Suprapubic skin (tissue), 4 donors: ENCODE measurements at places on chromosomes 6 and 20.

GRCh38 chr6:14717307-14717706 is 528.6 kb upstream of the JARID2 start:
- no peak for DNase-seq

- peak; percentile 72 for DNase-seq
Observed at GRCh38 chr6:169266746-169267591, 13.3 kb upstream of the THBS2 start.

DNA sequence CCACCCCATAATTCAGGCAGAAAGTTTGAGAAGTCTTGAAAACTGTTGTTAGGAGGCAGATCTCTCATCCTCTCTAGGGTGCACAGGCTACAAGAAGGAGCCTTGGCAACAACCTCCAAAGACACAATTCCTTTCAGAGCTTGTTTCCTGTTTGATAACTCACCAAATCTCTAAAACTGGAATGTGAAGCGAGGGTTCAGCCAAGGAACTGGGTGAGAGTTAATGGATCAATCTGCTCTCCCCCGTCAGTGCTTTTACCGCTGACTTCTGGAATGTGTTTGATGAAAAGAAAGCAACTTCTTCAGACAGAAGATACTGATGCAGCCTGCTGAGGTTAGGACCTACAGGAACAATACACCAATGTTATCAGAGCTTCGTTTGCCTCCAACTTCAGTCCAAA is 171.8 kb upstream of the BMP2 start:
- no peak for DNase-seq

DNA sequence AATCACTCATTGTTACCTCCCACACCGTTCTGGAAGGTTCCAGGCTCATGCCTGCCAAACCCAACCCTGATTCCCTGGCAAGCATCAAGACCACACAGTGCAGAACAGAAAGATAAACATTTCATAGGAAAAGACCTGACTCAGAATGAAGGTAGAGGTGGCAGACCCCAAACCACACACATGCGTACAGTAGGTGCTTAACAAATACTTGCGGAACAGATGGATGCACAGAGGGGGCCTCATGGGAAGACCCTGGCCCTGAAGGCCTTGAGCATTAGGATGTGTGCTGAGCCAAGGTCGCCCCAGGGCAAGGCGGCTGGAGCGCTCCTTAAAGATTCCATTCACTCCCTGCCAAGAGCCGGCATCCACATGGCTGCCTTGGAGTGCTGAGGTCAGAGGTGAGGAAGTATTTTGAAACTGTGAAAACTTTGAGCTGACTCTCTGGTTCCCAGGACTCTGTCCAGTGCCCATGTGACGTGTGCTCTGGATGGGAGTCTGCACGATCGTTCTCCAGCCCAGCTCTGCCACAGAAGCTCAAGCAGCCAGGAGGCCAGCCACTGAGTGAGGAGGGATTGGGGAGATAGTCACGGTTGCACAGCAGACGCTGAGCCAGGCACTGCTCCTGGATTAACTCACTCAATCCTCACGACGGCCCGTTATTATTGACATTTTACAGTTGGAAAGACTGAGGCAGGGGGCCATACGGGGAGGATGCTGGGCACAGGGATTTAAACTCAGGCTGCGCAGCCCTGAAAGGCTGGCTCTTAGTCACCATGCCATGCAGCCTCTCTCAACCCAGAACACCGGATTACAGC is 65.5 kb upstream of the AFDN start:
- DNase-seq = no peak

GRCh38 chr6:34729631-34730470 is 27.5 kb upstream of the SNRPC start:
- no peak for DNase-seq

DNA sequence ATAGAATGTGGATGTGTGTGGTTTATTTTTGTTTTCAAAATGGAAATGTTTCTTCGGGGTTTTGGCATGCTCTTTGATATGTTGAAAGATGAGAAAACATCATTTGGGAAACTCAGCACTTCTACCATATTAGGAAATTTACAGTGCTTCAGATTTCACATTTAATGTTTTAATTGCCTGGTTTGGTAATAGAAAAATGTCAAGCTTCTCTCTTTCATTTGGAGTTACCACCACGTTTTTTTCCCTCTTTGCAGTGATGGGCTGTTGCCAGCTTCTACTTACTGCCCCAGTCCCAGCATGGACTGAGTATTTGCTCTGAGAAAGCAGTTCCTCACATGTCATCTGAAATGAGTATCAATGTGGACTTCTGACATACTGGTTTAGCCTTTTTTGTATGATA is 267.7 kb downstream of the PRL start:
- DNase-seq = no peak

- no peak for DNase-seq
Observed at GRCh38 chr6:157380458-157380778, 572 bp upstream of the ZDHHC14 start.

- no peak for DNase-seq
Observed at GRCh38 chr6:81401970-81402690, 350.4 kb downstream of the TENT5A start.
